ENCODE measurements at places on chromosomes 2 and 18.

DNA sequence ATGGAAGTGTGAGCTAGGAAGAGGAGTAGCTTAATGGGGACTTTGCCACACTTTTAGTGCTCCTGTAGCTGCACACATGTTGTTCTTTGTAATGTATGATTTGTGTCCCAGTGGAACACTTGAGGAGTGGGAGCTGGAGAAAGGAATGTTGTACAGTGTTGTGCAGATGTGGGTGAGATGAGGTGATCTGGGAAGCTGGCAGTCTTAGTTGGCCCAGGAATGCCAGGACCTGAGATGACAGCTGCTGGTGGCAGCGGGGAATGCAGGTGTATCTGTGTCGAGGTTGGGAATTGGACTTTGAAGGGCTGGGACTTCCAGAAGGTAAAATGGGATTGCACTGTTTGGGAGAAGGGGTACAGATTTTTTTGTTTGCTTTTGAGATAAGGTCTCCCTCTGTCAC is 23.6 kb downstream of the NEDD4L start:
- no peak for DNase-seq

DNA sequence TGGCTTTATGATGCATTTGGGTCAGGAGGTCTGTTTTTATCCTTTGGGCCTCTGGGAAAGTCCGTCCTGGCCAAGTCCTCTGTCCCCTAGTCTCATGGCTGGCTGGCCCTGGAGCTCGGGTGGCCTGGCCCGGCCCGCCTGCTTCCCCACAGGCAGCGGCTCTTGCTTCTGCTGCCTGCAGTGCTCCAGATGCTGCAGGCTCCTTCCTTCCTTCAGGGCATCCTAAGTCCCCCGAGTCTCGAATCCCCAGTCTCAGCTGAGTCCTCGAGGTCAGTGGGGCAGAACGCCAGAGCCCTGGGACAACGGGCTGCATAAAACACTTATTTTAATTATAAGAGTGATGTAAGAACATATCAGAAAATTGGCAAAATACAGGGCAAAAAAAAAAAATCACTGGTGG is 71.2 kb downstream of the HPCAL1 start:
- no peak for DNase-seq

- no peak for DNase-seq
Measured at GRCh38 chr18:67500522-67501205, 15.9 kb downstream of the DSEL start.

DNA sequence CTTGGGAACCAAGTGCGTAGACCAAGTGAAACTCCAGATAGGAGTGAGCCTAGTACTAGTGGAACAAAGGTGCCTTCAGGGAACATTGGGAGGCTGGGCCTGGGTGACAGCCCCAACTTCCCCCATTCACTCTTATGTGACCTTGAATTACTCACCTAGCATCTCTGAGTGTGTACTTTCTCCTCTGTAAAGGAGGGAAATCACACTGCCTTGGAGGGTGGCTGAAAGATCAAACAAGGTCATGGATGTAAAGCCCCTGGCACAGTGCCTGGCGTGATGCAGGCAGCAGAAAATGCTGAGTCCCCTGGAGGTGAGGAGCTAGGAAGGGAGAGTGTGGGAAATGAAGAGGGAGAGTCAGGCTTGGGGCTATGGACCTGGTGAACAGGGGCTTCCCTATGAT is 45.9 kb downstream of the MARCO start:
- no peak for DNase-seq

DNA sequence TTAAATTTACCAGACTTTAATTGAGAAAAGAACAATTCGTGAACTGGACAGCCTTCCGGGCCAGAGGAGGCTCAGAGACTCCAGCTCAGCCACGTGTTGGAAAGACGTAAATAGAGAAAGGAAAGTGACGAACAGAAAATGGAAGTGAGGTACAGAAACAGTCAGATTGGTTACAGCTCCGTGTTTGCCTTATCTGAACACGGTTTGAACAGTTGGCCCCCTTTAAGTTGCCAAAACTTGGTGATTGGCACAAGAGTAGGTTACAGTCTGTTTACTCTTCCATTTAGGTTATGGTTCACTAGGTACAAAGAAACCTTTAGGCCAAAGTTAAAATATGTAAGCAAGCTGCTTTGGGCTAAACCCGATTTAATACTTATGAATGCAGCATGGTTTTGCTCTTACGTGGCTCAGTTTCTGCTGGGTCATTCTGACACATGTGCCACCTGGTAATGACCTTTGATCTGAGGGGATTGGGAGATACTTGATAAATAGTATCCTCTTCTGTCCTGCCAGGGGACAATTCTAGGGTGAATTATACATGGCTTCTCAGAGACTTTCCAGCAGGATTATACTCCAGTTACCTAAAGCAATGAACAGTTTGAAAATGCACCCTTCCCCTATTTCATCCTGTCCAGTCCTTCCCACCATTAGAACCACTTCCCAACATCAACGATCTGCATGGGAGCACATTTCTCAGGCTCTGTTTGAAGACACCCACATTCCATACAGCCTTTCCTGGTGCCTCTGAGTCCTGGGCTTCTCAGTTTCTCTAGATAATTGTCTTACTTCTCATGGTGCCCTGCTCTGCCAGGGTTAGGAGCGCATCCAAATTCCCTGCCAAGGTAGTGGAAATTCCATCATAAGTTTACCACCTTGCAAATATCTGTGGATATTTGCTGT is 65.1 kb upstream of the TGIF1 start:
- no peak for DNase-seq

Data from activated CD4-positive, alpha-beta T cell treated with anti-CD3 and anti-CD28 coated beads, Interleukin-2, amount 50 U/mL, for 24 hours (primary cell).